Thoracic aorta (tissue), 2 donors: ENCODE measurements at places on chromosomes 2 and 18.

GRCh38 chr2:128534688-128535392, 216.2 kb upstream of the HS6ST1 start:
- DNase-seq = no peak

- no peak for DNase-seq
Measured at GRCh38 chr2:44061876-44062275, 66.1 kb upstream of the LRPPRC start.

- no peak for DNase-seq
Measured at GRCh38 chr2:43360137-43360536, 133.7 kb upstream of the ZFP36L2 start.

GRCh38 chr2:107025869-107026380, 140.0 kb upstream of the ST6GAL2 start:
- DNase-seq = no peak

DNA sequence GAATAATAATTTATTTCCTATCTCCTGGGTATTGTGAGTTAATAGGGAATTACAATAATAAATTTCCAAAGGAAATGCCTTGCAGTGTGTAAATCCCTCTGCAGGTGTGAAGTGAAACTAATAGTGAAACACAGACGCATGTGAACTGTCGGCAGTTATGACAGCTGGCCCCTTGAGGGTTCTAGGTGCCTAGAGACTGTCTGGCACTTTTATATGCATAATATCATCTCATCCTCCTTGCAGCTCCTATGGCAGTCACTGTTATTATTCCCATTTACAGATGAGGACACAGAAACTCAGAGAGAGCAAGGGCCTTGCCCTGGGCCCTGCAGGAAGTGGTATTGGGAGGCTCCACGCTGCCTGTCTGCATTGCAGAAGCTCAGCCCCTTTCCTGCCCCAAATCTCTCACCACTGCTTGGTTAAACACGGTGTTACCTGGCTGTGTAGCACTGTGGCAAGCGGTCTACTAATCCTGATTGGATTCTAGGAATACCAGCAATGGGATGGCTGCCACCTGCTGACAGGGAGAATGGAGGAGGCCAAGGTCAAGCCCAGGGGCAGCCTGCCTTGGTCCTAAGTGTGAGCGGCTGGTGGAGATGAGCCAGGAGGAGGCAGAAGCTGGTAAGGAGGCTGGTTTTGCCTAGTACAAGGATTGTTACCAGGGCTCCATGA, 32.8 kb upstream of the ACKR3 start:
- no peak for DNase-seq

GRCh38 chr2:60852282-60852860, 29.0 kb upstream of the REL start:
- no peak for DNase-seq

DNA sequence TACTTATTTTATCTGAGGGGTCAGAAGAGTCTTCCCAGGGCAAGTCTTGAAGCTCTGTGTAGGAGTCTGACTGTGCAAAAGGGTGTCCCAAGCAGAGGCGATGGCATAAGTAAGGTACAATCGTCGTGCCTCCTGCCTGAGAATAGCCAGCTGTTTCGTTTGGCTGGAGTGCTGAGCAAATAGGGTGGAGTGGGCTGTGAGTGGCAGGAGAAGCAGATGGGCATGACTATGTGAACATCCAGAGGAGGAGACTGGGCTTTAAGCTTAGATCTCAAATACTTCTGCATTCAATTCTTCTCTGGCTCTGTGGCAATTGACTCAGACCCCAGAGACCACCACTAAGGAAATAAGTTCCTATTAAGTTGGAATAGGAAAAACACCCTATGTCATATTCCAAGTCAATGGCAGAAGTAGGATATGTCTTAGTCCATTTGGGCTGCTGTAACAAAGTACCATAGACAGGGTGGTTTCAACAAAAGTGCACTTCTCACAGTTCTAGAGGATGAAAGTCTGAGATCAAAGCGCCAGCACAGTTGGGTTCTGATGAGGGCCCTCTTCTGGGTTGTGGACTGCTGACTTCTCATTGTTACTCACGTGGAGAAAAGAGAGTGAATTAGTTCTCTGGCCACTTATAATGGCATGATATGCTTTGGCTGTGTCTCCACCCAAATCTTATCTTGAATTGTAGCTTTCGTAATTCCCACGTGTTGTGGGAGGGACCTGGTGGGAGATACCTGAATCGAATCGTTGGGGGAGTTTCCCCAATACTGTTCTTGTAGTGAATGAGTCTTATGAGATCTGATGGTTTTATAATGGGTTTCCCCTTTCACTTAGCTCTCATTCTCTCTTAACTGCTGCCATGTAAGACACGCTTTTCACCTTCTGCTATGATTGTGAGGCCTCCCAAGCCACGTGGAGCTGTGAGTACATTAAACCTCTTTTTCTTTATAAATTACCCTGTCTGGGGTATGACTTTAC, 120.2 kb downstream of the LPIN1 start:
- no peak for DNase-seq

DNA sequence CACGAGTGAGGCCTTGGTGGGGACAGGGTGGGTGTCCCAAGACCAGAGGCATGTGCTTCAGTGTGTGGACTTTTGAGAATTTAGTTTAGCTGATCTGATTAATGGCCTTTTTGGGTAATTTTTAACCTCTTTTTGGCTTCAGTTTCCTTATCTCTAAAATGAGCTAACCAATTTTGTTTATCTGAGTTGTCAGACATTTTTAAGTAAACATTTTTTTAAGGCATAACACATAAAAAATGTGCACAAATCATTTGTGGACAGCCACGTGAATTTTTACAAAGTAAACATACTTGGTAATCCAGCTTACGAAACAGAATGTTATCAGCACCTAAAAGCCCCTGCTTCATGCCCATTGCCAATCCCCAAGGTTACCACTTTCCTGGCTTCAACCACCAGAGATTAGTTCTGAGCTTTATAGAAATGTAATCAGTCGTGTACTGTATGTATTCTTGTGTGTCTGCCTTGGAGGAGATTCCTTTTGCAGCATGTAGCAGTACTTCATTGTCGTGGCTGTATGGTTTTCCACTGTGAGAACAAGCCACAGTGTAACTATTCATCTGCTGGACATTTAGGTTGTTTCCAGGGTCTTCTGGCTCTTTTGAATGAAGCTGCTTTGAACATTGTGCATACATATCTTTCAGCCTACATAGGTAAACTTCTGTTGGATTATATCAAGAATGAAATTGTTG, 8.4 kb upstream of the INO80C start:
- DNase-seq = no peak

DNA sequence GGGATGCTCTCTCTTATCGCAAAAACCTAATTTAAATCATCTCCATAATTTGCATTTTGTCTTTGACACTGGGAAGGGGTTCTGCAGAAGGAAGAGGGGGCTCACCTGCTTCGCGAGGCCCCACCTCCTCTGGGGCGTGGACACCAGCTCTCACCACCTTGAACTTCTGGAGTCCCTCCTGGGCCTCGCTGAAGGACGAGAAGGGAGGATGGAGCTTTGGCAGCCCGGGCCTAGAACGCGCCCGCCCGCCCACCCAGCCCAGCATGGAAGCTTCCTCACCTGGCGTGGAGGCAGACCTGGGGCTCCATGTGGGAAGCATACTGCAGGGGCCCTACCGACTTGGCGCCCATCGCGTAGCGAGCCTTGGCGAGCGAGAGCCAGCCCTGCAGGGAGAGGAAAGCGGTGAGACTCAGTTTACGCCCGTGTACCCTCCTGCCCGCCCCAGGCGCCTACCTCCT, 1.1 kb upstream of the IMP4 start:
- no peak for DNase-seq

DNA sequence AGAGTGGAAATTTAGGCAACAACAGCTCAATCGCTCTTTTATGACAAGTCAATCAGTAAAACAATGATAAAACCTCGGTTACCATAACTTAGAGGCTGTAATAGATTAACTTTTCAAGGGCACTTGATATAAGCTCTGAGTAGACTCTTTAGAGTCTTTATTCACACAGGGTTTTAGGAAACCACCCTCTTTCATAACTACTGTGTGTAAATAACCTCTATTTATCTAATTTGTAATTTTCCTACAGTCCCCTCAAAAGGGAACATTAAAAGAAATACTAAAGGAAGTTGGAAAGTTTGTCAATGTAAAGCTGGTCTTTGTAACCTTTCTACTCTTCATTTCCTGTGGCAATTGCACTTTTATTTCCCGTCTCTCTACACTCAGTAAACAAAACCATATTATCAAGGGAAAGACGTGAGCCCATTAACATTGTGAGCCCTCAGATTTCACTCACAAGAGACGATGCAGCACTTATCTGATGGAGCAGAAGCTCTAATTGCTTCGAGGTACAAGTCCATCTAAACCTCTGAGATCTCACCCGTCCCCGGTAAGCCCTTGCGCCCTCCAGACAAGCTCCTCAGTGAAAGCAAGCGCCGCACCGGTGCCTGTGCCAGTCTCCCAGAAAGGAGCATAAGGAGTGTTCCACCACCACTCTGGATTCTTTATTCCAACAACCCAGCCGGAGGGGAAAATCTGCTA, 1.1 kb upstream of the HOXD1 start:
- no peak for DNase-seq

GRCh38 chr2:178306352-178307073, 112.2 kb downstream of the OSBPL6 start:
- no peak for DNase-seq

- no peak for DNase-seq
Measured at GRCh38 chr18:6414118-6414722, 491 bp downstream of the L3MBTL4 start.

GRCh38 chr2:232525791-232526371, at the start of gene CHRND:
TSS of gene CHRND (plus strand) at chr2:232526160. CDS start at chr2:232526216, 56 bp downstream.
- DNase-seq = no peak

GRCh38 chr18:79571211-79572092, 108.2 kb upstream of the CTDP1 start:
- DNase-seq = no peak
